ENCODE measurements at places on chromosomes 6 and 20.

GRCh38 chr6:35392111-35392702, 49.8 kb downstream of the PPARD start:
- DNase-seq = no peak

GRCh38 chr6:90459225-90459758, 127.6 kb downstream of the MAP3K7 start:
- DNase-seq = no peak

DNA sequence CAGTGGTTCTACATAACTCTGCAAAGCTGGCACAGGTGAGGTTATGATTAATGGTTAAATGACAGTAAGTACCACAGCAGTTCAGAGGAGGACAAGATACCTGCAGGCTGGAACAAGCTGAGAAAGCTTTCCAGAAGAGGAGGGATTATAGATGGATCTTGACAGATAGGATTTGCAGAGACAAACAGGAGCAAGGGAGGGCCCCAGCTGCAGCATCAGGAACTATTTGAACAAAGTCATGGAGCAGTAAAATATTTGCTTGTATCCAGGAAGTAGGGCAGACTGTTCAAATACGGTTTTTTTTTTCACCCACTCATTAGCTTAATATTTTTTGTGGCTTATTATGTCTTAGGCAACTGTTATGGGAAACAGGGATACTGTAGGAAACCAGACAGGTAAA, 144.4 kb upstream of the MAN1A1 start:
- no peak for DNase-seq

DNA sequence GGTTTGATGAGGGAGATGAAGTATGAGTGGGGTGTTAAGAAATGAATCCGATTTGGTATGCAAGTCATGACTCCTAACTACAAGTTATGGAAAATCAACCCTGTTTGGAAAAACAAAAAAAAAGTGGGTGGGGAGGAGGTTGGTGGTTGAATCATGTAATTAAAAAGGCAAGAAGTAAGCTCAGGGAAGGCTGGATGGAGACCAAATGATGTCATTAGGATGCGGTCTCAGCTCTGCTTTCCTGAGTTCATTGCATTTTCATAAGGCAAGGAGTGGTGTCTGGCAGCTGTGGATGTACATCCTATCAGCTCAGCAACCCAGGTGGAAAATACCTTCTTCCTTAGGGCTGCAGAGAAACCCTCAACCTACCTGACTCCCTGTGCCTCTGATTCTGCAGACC, 60.4 kb upstream of the AKAP12 start:
- no peak for DNase-seq

- no peak for DNase-seq
Observed at GRCh38 chr20:41592516-41593216, 25.5 kb downstream of the CHD6 start.

- DNase-seq = no peak
Observed at GRCh38 chr20:57613481-57613921, 6.7 kb downstream of the ZBP1 start.

- no peak for DNase-seq
Observed at GRCh38 chr6:57017841-57018240, 28.7 kb upstream of the KIAA1586 start.

GRCh38 chr6:27805347-27805746, 106.8 kb downstream of the OR2B2 start:
- DNase-seq = no peak

GRCh38 chr6:142728910-142729481, 216.0 kb downstream of the HIVEP2 start:
- DNase-seq = no peak

- no peak for DNase-seq
Observed at GRCh38 chr6:20370393-20370792, 31.3 kb upstream of the E2F3 start.

DNA sequence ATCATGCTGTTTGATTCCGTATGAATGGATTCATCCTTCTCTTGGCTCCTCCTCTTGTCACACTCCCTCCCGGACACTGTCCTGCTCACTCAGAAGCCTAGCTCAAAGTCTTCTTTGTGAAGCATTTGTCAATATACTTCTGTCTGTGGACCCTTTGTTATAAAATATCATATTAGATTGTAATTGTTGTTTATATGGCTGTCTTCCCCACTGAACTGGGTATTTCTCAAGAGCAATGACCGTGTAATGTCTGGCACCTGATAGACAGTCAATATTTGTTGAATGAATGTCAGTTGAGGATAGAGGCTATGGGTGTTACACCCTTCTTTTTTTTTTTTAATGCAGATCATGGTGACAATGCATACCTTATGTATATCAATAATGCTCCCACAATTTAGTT, 335.3 kb downstream of the SOX4 start:
- no peak for DNase-seq

DNA sequence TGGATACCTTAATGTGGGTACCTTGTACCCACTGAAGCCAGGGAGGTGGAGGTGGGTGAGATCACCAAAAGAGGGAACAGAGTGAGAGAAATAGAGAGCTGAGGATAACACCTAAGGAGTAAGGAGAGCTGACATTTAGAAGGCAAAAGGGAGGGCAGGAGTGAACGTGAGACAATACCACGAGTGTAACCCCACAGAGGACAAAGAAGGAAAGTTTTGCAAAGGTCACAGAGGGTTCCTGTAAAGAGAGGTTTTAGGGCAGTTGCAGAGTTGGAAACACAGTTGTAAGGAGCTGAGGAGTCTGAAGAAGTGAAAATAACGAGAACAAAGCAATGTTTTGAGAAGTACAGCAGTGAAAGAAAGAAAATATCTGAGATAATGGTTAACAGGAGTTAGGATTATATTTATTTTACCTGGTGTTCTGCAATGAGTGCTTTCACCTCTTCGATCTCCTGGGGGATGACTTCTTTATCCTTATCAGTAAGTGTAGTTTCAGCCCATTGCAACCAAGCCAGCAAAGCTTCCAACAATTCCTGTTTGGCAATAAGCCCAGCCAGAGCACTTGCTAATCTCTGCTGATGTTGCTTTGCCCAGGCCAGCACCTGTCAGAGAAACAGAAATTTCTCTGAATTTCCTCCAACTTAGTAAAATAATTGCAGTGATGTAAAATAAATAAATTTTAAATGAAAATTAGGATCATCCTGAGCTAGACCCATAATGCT, 166.8 kb downstream of the DST start:
- DNase-seq = no peak

DNA sequence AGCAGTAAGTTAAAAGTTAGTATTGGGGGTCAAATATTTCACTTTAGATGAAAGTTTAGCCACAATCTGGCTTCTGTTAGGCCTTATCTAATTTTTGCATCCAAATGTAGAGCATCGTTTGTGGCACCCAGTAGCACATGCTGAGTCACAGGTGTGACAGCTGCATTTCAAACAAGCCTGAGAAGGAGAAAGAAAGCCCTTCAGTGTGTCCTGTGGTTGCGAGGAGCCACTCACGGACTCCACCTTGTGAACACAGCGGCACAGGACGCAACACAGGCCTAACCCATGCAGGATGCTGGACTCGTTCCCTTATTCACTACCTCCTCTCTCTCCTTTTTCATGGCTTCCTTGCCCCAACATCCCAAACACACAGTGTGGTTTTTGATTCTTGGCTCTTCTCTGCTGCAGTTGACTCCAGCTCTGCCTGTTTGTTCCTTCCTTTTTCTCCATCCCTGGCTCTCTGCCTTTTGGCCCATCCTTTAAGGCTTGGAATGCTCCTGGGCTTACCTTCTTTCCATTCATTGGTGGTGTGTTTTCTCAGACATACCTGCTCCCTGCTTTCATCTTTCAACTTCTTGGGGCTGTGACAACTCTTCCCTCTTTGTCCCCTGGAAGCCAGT, 124.2 kb downstream of the SLC16A10 start:
- DNase-seq = no peak

DNA sequence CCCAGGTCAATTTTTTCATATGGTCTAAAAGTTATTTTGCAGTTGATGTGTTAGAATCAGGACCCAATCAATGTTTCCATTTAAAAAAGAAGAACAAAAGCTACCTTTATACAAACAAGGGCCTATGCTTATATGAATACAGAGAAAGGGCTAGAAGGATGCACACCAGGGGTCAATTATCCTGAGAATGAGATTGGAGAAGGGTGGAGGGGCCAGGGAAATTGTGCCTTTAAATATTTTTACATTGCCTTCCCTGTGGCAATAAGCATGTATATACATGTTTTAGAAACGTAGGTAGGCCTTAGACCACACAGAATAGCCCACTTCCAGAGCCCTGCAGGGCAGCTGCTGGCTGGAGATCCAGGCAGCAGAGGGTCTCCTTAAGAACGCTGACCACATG, 12.7 kb downstream of the EXOC2 start:
- DNase-seq = no peak

GRCh38 chr6:15904651-15905376, 224.1 kb upstream of the MYLIP start:
- DNase-seq = no peak

GRCh38 chr20:18794428-18794787, 19.2 kb upstream of the SCP2D1 start:
- no peak for DNase-seq

GRCh38 chr20:49595811-49596561, 28.0 kb upstream of the PTGIS start:
- DNase-seq = no peak

DNA sequence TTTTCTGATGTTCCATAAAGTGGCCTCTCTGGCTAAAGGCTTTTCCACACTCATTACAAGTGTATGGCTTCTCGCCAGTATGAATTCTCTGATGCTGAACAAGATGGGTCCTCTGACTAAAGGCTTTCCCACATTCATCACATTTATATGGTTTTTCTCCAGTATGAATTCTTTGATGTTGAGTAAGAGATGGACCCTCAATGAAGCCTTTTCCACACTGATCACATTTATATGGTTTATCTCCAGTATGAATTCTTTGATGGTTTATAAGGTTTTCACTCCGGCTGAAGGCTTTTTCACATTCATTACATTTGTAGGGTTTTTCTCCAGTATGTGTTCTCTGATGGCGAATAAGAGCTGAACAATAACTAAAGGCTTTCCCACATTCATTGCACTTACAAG, 20.4 kb downstream of the ZNF184 start:
- DNase-seq = no peak

- DNase-seq = no peak
Observed at GRCh38 chr6:106077170-106077569, 9.0 kb upstream of the PRDM1 start.

DNA sequence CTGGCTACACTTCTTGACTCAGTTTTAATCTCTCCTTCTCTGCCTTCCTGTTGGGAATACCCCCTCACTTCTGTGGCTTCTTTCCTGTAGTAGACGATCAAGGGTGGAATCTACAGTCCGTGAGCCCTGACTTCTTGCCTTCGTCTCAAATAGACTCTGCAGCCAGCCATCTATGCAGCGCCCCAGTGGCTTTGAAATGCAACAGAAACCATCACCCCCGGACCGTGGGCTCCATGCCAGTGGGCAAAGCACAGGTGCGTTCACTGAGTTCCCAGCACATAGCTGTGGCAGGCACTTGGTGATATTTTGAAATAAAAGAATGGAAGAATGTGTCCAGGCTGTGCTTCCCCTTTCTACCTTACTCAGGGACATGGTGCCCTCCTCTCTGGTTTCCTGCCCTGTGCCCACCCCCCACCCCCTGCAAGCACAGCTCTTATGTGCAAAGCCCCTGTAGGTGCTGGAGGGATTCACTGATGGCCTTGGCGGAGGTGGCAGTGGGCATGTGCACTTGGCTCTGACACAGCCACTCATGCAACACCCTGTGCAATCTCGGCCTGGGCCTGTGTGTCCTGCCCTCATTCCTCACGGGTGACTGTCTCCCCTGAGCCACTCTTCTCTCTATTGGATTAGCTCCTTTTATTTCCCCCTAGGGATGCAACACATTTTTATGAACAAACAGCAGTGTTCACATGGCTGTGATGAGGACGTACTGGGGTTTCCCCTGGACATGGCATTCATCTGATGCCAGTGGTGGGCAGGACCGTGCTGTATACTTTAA, 5.5 kb upstream of the CDSN start:
- DNase-seq = no peak

GRCh38 chr6:158471339-158471738, 88.6 kb upstream of the TMEM181 start:
- no peak for DNase-seq

DNA sequence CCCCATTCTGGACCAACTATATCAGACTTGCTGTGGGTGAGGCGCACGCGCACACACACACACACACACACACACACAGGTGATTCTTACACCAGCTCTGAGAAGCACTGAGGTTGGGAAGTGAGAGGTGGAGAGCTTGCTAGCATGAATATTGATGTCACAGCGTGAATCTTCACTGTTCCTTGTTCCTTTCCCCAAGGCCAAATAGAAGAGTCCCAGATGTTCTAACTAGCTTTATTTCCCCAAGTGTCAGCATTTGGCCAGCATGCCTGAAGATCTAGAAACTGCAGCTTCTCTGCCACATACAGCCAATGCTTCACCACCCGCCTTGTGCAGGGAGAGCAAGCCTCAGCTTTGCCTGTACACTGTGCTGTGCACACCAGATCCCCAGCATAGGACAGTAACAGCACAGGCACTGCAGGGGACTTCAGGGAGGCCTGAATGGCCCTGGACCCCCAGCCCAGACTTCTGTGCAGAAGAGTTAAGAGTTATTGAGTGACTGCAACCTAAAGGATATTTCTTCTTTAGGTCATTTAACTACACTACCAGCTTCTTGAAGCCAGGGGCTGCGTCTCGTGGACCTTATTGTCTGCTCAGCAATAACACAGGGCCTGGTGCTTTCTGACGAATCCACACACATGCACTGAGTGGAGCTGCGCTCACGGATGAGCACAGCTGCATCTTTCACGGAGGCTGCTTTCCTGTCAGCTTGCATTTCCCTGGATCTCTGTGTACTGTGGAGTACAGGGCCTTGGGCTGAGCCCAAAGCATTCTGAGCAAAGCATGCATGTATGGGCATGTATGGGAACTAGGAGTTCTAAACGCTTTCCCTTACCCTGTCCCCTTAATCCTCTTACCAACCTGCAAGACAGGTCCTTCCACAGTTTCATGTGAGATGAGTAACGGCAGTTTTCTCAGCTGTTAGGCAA, 13.9 kb upstream of the CD93 start:
- no peak for DNase-seq

- DNase-seq = no peak
Observed at GRCh38 chr6:119160911-119161310, 82.4 kb upstream of the FAM184A start.

GRCh38 chr6:165585060-165585459, 78.0 kb downstream of the PDE10A start:
- DNase-seq = no peak

- no peak for DNase-seq
Observed at GRCh38 chr20:37990571-37991151, 42.6 kb downstream of the TTI1 start.

DNA sequence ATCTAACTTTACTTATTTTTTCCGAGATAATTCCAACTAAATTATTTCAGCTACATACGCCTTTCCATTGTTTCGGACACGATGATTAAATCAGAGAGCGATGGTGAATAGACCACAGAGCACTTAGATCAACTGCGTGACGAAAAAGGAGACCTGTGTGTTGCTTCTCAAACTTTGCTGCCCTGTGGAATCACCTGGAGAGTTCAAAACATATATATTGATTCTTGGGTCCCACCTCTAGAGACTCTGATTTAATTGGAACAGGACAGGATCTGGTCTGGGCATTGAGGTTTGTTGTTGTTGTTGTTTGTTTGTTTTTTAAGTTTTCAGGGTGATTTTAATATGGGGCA, 401 bp upstream of the TNFRSF21 start:
- no peak for DNase-seq

- DNase-seq = no peak
Observed at GRCh38 chr20:45518282-45518681, 2.9 kb upstream of the SPINT3 start.

- no peak for DNase-seq
Observed at GRCh38 chr6:149900620-149901443, 2.9 kb upstream of the RAET1E start.

- no peak for DNase-seq
Observed at GRCh38 chr20:48695255-48695654, 132.5 kb downstream of the PREX1 start.

- no peak for DNase-seq
Observed at GRCh38 chr6:79574174-79574573, 36.9 kb upstream of the LCA5 start.

Data from occipital lobe (tissue), 3 donors.